Purkinje cell (primary cell): ENCODE measurements at places on chromosomes 3 and 15. TPM values are rescaled to one million over a fixed set of nuclear protein-coding genes. Genes with fewer than 3 reads are reported as not detected.

Gene GRK7
- polyA plus RNA-seq, result not detected in 2 replicates

Gene DUOXA2
- polyA plus RNA-seq, result not detected in 2 replicates

Gene CLRN1
- polyA plus RNA-seq, result not detected in 2 replicates

Gene UPK1B
- not detected in 2 replicates for polyA plus RNA-seq

Gene SNX33
- 0.25 and 1.0 TPM in 2 replicates for polyA plus RNA-seq

Gene DNAJB8
- not detected in 2 replicates for polyA plus RNA-seq

Gene COL7A1
- 2.1 and 3.4 TPM in 2 replicates for polyA plus RNA-seq

Gene ISL2
- polyA plus RNA-seq, result not detected in 2 replicates

Gene MOBP
- polyA plus RNA-seq, result 2.7 and 4.5 TPM in 2 replicates

Gene RTP3
- not detected in 2 replicates for polyA plus RNA-seq

Gene PCBP4
- polyA plus RNA-seq, result 0.67 and 2.1 TPM in 2 replicates

Gene AGTR1
- 2.9 and 6.6 TPM in 2 replicates for polyA plus RNA-seq

Gene HIGD2B
- polyA plus RNA-seq, result not detected in 2 replicates

Gene ALDH1A2
- polyA plus RNA-seq, result 3.2 TPM in 1 of 2 replicates, not detected in the other

Gene NEK10
- 14.3 and 22.3 TPM in 2 replicates for polyA plus RNA-seq
